HuH-7.5 (cell line): ENCODE measurements at places on chromosomes 11 and 22.

GRCh38 chr22:23874871-23875270 is 17.2 kb downstream of the SLC2A11 start:
- DNase-seq, result no peak

- no peak for DNase-seq
These were observed 64.8 kb downstream of the APOL1 start for GRCh38 chr22:36317658-36318271.

- DNase-seq, result no peak
These were observed 1082.0 kb upstream of the CNTN5 start for GRCh38 chr11:97938789-97939188.

GRCh38 chr22:28783786-28784671 is 11.5 kb downstream of the CCDC117 start:
- DNase-seq, result peak; percentile 82

- DNase-seq, result peak; percentile 41
These were observed 138.8 kb upstream of the SORL1-AS1 start for GRCh38 chr11:121591405-121592033.

DNA sequence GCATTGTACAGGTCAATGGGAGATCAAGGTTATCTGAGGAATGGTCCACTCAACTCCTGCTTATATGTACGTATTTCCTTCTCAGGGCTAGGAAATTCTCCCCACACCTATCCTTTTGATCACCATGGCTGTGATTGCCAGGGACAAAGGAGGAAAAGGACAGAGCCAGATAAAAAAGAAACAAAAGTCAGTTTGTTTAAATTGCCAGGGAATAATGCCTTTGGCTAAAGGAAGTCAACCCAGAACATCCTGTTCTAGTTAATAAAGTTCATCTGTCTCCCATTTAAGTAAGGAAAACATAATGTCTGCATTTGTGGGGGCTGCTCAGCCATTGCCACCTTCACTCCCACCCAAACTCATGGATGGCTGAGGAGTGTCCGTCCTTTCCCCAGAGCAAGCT is 124.7 kb downstream of the ME3 start:
- no peak for DNase-seq

GRCh38 chr22:46646531-46647215 is 26.5 kb downstream of the GRAMD4 start:
- DNase-seq, result no peak

DNA sequence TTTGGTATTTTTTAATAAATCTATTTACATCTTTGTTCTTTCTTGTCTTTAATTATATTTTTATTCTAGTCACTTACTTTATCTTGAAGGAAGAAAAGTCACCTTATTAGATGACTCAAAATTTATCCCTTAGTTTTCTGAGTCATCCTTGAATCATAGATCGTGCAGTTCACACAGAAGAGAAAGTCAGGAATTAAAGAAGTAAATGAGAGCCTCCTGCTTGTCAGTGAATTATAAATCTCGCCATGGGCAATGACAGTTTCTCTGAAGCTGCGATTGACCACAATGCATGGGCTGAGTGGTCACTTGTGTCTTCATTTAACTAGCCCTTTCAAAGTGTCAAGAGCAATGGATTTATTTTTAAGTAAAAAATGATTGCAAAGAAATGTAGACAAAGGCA is 91.2 kb downstream of the LUZP2 start:
- no peak for DNase-seq

- no peak for DNase-seq
These were observed 162.0 kb upstream of the SORL1-AS1 start for GRCh38 chr11:121614636-121615240.
